NCI-H187 treated with DMSO at 0.1 percent for 48 hours (cell line): ENCODE measurements at places on chromosomes 4 and X.

- DNase-seq = no peak
Observed at GRCh38 chrX:105226499-105226898, 6.0 kb upstream of the TEX13A start.

DNA sequence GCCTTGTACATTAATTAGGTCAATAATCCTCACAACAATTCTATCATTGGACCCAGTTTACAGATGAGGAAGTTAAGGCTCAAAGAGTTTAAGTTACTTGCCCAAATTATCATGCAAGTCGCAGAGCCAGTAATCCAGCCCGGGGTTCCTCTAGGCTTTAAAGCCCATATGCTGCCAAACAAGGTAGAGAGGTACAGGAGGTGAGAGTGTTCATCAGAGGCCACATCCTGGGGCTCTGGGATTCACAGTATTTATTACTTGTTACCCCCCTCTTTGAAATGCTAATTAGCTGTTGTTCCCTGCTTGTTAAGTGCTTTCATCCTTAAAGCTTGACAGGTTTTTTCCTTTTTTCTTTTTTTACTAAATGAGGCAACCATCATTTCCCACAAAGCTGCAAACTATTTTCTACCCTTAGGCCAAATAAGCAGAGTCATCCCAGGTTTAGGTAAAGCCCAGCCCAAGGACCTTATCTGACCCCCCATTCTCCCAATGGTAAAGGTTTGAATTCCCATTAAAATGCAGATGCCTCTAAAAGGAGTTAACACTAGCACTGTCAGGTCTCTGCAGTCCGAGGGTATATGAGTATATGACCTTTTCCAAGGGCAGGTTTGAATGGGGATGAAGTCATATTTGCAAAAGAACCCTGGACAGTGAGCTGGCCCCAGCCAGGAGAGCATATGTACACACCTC, 150.3 kb downstream of the SOX3 start:
- no peak for DNase-seq

DNA sequence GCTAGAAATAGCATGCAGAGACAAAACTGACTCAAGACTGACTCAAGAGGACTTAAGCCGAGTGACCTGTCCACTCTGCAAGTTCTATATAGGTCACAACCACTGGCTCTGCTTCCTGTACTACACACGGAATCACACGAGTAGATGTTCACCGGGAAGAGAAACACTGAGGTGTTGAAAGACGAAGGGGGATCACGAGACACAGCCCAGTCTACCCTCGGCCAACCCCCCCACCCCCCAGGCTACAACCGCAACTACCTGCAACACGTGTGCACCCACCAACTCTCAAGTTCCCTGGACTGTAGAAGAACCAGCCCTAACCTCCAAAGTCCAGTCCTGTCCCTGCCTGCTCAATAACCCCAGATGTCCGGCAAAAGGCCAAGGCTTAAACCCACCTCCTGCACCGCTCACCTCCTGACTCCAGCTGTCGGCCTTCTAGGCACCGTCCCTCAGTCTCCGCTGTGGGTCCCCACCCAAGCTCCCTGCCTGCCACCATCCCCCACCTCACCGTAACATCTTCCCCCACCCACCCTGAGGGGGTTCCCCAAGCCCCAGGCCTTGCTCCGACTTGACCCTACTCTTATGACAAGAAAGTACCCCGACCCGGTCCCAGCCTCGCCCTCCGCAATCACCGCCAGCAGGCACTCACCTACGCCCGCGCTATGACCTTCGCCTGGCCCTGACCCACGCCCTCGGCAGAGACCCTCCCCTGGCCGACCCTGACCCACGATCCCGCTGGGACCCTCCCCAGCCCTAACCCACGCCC, 739 bp downstream of the GAK start:
- no peak for DNase-seq

GRCh38 chrX:111460607-111461006, 48.6 kb upstream of the DCX start:
- no peak for DNase-seq

GRCh38 chr4:87838890-87839591, 6.3 kb downstream of the MEPE start:
- DNase-seq = no peak

- no peak for DNase-seq
Observed at GRCh38 chr4:80540349-80540748, 204.8 kb downstream of the CFAP299 start.

GRCh38 chrX:83588409-83588808, 80.3 kb downstream of the POU3F4 start:
- no peak for DNase-seq

- DNase-seq = no peak
Observed at GRCh38 chr4:38266616-38267015, 306.4 kb downstream of the PTTG2 start.

DNA sequence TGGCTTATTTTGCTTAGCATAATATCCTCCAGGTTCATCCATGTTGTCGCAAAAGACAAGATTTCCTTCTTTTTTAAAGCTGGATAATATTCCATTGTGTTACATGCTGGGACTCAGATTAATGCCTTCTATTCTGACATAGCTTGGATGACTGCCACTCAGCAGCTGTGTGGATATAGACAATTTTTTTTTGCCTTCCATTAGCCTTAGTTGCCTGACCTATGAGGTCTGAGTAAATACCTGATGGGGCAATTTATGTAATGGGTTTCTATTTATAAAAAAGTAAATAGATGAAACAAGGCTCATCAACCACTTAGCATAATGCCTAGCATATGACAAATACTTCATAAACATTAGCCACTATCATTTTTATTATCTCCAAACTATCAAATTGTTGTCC, 515.4 kb downstream of the ZNF674 start:
- no peak for DNase-seq

DNA sequence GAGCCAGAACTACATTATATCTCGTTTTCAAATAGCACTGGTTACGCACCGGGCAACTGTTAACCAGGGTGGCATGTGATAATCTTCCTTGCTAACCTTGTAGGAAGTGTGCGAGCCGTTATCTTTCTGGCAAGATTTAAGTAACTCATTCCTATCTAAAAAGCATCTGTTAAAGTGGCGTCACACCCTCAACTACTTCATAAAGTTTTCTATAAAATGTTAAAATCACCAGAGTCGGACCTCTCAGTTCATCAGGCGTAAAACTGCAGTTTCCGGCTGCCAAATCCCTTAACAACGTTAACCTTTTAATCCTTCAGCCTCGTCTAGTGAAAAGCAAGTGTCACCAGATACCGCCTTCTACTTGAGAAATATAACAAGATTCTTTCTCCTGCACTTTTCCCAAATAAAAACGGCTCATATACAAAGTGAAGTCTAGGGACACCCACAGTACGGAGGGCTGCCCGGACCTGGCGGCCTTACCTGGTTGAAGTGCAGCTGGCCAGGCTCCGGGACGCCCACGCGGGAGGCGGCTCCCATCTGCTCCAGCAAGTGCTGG, 1.2 kb downstream of the SLC39A8 start:
- no peak for DNase-seq

DNA sequence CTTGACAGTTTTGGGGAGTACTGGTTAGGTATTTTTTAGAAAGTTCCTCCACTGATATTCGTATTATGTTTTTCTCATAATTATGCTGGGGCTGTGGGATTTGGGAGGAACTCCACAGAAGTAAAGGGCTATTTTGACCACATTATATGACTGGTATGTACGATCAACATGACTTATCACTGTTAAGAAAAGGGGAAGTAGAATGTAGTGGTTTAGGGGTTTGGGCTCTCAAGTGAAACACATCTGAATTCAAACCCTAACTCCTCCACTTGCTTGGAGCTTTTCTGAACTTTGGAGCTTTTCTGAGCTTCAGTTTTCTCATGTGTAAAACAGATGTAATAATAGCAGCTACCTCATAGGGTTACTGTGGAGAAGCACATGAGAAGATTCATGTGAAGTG, 96.4 kb upstream of the C1GALT1C1 start:
- no peak for DNase-seq

- no peak for DNase-seq
Observed at GRCh38 chr4:89645482-89645881, 191.5 kb downstream of the SNCA start.

- no peak for DNase-seq
Observed at GRCh38 chr4:122668241-122668640, 47.4 kb upstream of the IL21 start.

GRCh38 chr4:156815717-156816359, 155.8 kb downstream of the PDGFC start:
- peak; percentile 70 for DNase-seq

GRCh38 chr4:7817877-7818398, 121.7 kb downstream of the AFAP1 start:
- no peak for DNase-seq

- no peak for DNase-seq
Observed at GRCh38 chrX:34900691-34901090, 41.9 kb upstream of the FAM47B start.

- DNase-seq = no peak
Observed at GRCh38 chr4:23423540-23423939, 466.3 kb downstream of the PPARGC1A start.

DNA sequence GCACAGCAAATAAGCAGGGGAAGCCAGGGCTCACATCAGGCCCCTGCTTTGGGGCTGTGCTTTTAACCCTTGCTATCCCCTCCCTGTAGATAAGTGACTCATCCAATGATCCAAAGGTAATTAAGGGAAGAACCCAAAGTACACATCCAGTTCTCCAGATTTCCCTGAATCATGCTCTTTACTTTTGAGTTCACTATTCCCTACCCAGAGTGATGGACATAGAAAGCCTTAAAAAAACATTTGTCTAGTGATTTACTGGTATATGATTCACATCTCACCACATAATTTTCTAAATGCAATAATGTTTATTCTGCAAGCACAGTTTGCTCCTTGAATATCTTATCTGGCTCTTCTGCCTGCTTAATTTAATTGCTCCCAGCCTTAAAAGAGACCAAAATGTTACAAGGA, 136.2 kb downstream of the PPP3CA start:
- no peak for DNase-seq

DNA sequence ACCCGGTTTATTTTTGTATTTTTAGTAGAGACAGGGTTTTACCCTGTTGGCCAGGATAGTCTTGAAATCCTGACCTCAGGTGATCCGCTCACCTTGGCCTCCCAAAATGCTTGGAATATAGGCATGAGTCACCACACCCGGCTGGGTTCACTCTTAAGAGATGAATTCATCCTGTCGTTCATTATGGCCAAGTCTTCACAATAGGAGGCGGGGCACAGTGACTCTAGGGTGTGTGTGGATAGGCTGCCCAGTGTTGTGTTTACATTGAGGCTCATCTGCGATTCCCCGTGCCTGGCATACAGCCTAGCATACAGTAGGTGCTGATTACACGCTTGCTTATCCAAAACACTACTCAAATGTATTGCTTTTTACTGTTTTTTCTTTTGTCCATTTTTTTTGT, 41.3 kb upstream of the IGFBP7 start:
- no peak for DNase-seq

GRCh38 chr4:158513256-158513655, 8.4 kb upstream of the RXFP1 start:
- no peak for DNase-seq

DNA sequence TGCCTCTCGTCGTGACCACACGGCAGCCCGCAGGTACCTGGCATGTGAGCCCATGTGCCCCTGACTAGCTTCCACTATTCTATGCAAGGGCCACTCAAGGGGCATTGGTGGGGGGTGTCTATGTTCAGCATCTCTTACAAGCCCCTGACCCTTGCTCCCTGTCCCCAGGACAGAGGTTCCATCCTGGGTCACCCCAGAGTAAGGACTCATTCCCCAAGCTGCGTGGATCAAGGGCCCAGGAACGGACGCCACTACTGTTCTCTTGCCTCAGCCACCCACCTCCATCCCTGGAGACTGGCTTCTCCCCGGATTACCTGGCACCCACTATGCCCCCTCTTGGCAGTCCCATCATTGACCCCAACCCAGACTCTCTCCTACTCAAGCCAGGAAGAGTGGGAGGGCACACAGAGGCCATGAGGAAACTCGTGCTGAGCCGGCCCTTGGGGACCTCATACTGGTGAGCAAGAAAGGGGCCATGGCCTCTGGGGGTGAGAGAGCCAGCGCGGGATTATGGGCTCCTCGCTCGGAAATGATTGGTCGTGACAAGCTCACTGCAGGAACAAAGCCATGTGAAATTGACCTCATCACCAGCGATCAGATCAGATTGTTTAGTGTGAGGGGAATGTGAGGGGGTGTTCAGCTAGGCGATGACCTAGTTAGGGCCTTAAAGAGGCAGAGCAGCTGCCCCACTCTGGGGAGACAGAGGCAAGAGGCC, 50.1 kb upstream of the PJA1 start:
- DNase-seq = no peak

DNA sequence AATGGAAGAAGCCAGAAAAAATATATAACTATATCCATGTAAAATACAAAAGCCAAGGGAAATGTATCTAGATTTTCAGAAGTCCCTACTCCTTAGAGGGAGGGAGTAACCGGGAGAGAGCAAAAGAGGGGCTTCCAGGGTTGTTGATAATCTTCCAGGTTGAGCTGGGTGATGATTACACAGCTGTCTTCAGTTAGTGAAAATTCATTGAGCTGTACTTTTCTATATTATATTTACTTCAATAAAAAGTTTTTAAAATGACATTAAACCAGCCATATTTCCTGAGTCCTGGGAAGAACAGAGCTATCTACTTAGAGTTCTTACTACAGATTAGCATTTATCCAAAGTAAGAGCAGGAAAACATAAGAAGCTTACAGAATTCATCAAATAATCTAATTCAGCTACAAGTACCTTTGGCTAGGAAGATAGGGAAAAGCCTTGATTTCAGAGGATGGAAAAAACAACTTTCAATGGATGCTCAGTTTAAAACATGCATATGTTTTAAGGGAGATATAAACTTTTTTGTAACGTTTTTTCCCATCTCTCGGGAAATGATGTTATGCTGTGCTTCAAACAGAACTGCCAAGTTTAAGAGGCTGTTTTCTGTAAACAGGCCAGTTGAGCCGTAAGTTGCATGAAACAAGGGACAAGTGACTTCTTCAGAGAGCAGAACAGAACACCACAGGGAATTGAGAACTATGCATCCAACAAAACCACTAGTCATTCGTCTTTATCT, 204.6 kb downstream of the SCFD2 start:
- DNase-seq = no peak

GRCh38 chrX:138082251-138082650, 516.3 kb downstream of the ZIC3 start:
- no peak for DNase-seq

DNA sequence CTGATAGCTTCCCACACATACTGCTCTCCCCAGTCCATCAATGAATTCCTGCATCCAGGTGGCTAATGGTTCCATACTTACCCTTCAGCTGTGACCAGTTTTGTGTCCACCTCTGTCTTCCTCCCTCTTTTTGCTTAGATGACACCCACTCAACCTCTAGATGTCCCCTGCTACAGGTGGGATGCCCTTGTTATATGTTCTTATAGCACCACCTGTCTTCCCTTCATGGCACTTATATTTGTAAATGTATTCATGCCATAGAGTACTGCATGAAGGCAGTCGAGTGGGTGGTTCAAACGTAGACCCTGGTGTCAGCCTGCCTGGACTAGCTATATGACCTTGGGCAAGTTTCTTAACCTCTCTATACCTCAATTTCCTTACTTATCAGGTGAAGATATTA, 6.5 kb upstream of the USP46 start:
- no peak for DNase-seq

DNA sequence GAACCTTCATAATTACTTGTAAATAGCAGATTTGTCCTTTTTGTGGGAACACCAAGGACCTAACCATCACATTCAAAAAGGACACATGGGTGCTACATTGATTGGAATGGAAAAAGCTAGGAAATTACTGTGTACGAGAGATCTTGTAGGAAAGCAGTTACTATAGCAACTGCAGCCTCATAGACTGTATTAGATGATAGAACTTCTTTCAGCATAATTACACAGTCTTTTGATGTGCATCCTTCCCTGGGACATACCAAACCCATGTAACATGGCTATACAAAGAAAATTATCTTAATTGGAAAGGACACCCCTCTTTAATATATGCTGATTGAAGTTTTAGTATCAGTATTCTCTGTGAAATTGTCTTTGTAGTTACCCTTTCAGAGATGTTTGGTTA, 130.7 kb upstream of the CTSO start:
- no peak for DNase-seq
